ENCODE measurements at places on chromosomes 11 and 22. TPM values are rescaled to one million over a fixed set of nuclear protein-coding genes. Genes with fewer than 3 reads are reported as not detected.

DNA sequence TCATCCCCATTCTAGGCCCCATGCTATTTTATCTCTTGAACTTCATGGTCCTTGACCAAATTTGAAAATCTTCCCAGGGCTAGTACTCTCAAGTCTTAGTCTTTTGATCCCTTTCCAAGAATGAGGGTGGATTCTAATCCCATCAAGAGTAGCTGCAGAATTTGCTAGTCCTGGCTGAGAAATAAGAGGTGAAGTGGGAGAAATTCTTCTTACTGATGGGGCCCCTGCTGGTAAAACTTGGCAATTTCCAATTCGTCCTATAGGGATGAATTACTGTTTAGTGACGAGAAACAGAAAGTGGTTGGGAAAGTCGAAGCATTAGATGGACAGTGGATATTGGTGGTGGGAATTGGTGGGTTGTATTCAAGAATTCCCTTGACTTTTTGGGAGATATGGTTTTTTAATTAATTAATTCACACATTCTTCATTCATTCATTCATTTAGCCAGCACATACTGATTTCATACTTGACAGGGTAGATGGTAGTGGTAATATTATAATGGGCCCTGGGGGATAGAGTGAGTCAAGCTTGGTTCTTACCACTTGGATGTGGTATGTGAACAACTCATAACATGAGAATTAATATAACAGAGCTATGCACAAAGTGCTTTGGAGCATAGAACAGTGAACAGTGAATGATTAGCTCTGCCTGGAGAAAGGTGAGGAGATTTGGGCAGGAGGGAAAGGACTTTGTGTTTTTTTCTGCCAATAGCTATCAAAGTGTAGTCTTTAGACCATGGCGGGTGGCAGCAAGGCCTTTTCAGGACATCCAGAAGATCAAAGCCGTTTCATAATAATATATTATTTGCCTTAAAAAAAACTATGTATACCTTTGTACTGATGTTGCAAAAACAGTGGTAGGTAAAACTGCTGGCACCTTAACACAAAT lies 103.8 kb downstream of the STIM1 start:
- DNase-seq: no peak

GRCh38 chr22:19663286-19663815 lies 51.0 kb upstream of the SEPTIN5 start:
- DNase-seq: no peak

- DNase-seq: no peak
These were observed 27.9 kb downstream of the GUCY1A2 start for GRCh38 chr11:106990331-106990730.

- DNase-seq: no peak
These were observed 58.7 kb downstream of the CTTN start for GRCh38 chr11:70456921-70457532.

The CRYBB3 gene
- not detected for total RNA-seq

The TEX12 gene
- not detected for total RNA-seq
